ENCODE measurements at places on chromosomes 5 and 9. TPM values are rescaled to one million over a fixed set of nuclear protein-coding genes. Genes with fewer than 3 reads are reported as not detected.

- no peak for DNase-seq
Measured at GRCh38 chr5:57738301-57738700, 255.7 kb upstream of the ACTBL2 start.

DNA sequence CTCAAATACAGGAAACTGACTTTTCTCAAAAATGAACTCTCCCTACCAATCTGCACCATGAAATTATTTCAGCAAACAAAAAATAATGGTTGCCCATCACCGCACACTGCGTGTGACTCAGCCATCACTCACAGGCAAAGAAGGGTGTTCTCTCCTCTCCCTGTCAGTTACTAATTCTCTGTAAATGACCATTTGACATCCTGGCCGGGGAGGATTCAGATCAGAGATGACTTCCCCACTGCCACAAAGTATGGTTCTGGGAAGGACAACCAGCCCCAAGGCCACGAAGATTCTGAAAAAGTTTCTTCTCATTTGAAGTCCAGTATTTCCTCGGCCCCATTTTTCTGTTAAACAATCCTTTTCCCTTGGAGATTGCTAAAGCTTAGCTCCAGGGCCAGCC, 199.4 kb downstream of the AUH start:
- peak; percentile 12 for DNase-seq

- no peak for DNase-seq
Measured at GRCh38 chr9:93708289-93708986, 132.1 kb downstream of the PHF2 start.

The RPL7A gene
- total RNA-seq = 2,833 TPM

The CTXN3 gene
- total RNA-seq = not detected
